ENCODE measurements at places on chromosomes 16 and 17.

DNA sequence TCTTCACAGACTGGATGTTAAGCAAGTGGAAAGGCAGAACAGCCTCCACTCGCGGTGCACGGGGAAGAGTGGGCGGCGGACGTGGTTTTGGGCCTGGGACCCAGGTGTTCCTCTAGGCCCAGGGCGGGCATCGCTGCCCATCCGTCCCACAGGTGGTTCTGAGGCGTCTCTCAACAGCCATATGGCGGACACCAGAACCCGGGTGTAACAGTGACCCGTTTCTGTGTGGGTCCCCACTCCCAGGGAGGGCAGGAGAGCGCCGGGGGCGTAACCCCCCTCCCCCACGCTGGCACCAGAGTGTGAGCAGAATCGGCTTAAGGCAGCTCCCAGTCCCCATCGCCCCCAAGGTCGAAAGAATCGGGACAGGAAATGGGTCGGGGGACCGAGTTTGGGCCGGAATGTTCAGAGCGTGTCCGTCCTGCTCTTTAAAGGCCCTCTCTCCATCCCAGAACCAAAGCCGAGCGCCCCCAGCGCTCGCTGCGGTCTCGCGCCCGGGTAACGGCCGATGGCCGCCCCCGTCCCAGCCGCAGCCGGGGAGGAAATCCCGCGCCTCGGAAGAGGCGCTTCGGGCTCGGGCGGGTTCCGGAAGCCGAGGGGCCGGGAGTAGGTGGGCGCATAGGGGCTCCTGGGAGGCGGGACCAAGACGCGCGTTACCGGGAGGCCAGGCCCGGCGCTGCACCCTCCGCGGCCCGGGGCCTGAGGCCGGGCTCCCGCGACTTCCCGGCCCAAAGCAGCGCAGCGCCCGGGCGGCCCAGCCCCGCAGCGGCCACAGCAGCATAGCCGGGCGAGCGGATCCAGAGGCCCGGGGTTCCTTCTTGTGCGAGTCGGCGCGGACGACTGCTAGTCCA is at the start of gene TK2:
Gene TK2, minus strand, starts transcription at position 839 of the 848 bp plus-strand sequence. Its CDS starts 61 bp downstream, at position 778.
- no peak for DNase-seq

GRCh38 chr17:77315551-77316190 is 174.9 kb downstream of the SEC14L1 start:
- no peak for DNase-seq

DNA sequence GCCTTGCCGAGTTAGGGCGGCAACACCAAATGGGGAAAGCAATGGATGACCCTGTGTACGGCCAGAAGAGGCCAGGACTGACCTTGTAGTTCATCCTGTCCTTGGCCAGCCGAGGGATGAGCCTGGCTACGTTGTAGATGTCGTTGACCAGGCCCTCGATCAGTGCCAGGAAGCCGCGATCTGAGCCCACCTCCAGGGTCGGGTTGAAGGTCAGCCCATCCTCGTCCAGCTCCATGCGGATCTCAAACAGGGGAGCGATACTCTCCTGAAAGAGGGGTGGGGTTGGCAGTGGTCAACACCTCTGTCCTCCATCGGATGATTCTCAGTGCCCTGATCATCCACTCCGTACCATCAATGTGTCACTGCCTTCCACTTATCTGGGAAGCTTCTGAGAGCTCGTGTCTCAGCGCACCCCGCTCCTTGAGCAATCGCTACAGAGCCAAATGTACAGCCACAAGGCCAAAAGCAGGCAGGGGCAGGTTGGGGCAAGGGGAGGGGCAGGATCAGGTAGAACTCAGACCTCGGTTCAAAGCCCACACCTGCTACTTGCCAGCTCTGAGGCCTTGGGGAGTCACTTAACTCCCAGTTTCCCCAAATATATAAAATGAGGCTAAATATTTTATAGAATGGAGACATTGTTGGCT is 39.9 kb downstream of the DNAH17 start:
- DNase-seq: no peak

DNA sequence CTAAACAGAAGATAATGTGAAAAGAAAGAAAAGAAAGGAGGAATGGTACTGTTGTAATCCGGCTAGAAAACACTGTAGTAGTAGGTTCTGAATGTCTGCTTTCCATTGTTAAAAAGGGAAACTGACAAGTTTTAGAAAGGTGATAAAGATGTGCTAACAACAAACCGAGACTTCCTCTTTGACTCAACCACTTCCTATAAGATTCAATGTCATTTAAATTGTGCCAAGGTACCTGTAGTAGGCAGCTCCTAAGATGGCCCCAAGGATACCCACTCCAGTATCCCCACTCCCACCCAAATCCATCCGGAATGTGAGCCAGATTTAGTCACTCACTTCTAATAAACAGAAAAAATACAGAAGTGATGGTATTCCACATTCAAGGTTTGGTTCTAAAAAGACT is 31.2 kb downstream of the XYLT1 start:
- no peak for DNase-seq

DNA sequence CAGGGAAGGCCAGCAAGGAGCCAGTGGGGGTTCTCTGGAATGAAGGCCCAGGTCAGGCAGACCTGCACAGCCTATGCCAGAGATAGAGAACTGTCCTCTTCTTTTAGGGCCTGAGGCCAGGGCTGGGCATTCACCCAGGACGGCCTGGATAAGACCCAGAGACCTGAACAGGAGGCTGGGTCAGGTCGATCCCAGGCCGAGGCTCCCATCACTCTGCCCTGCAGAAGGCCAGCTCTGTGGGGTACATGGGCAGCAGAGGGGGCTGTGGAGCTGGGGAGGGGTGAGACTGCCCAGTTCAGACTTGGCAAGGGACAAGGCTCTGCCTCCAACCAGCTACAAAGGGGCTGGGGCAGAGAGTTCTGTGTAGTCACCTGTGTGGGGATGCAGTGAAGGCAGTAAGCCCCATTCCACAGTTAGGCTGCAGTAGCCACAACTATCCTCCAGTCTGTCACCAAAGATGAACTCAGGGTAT is 14.6 kb downstream of the HSD11B2 start:
- no peak for DNase-seq

DNA sequence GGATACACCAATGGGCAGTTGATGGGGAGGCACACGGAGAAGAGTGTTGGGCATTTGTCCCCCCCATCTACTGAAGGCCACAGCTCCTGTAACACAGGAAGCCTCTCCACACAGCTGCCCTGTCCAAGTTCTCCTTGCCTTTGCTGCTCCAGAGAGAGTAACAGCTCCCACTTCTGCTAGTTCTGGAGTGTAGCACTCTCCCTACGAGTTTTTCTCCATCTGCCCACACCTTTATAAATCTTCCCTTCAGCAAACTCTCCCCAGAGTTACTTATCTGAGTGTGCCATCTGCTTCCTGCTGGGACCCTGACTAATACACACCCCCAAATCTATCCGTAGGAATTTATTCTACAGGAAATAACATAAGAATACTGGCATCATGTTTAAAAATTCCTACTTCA is 42.6 kb upstream of the ERN1 start:
- DNase-seq: no peak

DNA sequence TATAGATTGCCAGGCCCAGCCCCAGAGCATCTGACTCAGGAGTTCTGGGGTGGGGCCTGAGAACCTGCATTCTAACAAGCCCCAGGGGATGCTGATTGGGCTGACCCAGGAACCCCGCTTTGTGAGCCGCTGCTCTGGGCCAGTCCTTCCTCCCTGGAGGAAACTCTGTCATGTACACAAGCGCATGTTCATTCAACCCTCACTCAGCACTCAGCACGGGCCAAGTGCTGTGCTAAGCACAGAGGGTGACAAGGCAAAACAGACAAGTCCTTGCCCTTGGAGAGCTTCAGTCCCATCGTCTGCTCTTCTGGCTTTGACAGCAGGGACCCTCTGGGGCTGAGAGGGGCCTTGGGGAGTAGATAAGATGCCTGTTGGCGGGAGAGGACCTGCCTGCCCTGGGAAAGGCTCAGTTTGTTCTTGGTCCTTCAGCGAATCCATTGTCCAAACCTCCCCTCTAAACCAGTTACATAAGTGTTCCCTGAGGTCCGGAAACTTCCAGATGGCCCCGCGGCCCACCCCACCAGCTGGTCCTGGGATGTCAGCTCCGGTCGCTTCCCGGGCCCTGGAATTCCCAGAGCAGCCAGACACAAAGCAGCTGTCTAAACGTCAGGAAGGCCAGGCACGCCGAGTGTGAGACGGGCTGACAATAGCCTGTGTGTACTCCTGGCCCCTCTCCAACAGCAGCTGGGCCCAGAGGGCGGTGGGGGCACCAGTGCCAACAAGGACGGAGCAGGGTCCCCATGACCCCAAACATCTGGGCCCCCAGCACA is 88.8 kb downstream of the ZDHHC7 start:
- DNase-seq: no peak

- DNase-seq: no peak
These were observed 13.7 kb downstream of the CAMKK1 start for GRCh38 chr17:3879186-3879585.

DNA sequence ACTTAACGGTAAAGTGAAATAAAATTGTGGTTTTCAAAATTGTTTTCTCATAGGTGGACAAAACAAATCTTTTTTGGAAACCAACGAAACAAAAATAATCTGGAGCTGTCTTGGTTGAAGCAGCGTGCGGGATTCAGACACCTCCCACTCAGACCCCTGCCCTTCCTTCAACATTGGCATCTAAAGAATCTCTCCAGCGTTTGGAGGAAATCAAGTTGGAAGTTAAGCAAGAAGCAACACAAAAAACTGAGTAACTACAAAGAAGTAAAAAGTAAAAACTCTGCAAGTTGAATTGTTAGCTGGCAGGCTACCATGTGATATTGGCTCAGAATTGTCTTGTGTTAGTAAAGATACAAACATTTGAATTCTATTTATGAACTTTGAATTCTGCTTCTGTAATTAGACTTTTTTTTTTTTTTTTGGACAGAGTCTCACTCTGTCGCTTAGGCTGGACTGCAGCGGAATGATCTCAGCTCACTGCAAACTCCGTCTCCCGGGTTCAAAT is 361.0 kb upstream of the PMFBP1 start:
- DNase-seq: no peak

DNA sequence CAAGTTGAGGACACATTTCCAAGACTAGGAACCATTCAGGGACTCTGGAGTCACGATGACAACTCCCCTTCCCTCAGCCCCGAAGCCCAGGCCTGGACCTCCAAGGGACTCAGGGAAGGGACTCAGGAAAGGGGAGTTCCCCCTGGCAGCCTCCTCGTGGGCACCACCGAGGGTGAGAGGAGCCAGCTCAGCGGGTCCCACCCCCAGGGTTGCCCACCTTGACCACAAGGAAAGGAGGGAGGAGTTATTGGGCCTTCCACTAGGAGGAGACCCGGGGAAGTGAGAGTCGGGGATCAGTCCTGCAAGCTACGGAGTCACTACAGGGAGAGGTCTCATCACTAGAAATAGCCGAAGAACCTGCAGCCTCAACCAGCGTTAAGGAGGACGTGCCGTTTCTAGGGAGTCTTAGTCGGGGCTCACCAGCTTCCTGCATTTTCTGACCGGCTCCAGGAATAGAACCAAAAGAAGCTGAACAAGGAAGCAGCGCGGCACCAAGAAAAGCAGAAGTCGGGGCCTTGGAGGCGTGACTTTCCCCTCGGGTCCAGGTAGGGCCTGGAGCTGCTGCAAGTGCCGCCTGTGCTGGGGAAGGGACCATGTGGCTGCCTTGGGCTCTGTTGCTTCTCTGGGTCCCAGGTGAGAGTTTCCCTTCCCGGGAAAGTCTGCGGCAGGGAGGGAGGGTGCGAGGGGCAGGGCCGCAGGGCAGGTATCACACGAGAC is at the start of gene CD300A:
Gene CD300A, plus strand, starts transcription at position 524 of the 717 bp plus-strand sequence. Its CDS starts 70 bp downstream, at position 594.
- no peak for DNase-seq

- DNase-seq: no peak
These were observed 1.2 kb downstream of the COASY start for GRCh38 chr17:42563143-42563509.

GRCh38 chr16:21950782-21951521 is 2.2 kb upstream of the UQCRC2 start:
- no peak for DNase-seq

- DNase-seq: no peak
These were observed 25.0 kb upstream of the TAC4 start for GRCh38 chr17:49872754-49873377.

DNA sequence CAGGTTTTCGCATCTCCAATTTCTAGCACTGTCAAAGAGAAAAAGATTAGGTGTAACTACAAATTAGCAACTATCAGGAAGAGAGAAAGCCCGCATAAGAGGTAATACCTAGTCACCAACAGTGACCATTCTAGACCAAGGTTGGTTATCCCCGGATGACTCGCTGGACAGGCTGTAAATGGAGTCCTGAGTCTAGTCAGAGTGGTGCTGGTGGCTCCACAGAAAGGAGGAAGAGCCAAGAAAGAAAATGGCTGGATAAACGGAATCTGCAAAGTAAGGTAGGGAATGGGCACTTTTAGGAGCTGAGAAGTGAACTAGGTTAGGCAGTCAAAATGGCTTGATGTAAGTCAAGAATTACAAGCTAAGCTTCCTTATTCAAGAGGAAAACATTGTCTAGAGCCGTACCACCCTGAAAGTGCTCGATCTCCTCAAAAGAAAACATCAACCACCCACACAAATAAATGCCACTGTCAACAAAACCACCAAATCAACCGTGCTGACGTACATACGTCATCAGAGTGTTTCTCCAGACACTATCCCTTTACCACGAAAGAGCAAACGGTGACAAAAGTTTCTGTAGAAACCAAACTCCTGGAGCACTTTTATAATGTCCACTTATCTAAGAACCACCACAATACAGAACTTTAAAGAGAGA is 2.2 kb downstream of the GSPT1 start:
- no peak for DNase-seq

GRCh38 chr16:72946063-72946462 is 101.9 kb downstream of the ZFHX3 start:
- DNase-seq: no peak
